ENCODE measurements at places on chromosomes 12 and 14.

DNA sequence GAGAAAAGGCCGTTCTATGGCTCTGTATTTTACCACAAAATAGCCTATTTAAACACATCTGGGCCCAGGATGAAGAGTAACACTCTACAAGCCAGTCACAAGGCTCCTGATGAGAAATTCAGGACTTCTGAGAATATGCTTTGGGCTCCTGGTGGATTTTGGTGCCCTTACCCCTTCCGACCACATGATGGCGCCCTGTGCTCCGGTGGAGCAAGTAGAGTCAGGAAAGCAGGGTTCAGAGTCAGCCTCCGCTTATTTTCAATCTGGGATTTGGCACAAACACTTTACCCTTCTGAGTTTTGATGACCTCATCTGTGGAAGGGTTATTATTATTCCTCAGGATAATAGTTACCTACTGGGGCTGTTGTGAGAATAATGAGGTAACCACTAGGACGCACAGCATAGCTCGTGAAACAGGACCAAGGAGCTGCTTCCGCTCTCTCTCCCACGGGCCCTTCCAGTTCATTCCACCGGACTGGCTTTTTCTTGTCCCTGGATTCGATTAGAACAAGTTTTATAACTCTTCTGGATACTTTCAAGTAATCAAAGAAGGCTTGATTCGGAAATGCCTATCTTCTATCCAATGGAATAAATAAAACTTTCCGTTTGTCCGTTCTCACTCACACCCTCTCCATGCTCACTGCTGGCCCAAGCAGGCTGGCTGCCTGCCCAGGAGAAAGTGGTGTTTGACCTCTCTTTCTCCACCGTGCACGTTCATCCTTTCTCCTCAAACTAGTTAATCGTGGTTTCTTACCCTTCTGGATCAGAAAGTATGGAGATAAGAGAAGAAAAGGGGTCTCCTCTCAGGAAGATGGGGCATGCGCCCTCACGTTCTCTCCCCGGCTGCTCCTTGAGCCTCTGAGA, 104.6 kb downstream of the GALC start:
- DNase-seq: no peak

DNA sequence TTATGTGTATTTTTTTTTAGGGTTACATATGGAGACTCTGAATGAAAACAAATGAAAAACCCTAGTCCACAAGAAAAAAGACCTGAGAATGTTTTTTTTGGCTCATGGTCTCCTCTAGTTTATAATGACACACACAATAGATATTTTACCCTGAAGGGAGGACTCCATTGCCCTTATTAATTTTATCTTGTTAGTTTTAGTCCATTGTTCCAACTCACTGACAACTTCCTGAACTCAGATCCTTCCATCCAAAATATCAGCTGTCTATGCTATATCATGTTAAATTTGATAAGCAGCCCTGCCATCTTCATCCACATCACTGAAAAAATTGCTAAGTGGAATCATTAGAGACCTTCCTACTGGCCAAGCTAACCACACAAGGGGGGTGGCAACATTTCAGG, 232.1 kb downstream of the MON2 start:
- no peak for DNase-seq

GRCh38 chr12:3132636-3133404, 55.6 kb downstream of the TSPAN9 start:
- no peak for DNase-seq

DNA sequence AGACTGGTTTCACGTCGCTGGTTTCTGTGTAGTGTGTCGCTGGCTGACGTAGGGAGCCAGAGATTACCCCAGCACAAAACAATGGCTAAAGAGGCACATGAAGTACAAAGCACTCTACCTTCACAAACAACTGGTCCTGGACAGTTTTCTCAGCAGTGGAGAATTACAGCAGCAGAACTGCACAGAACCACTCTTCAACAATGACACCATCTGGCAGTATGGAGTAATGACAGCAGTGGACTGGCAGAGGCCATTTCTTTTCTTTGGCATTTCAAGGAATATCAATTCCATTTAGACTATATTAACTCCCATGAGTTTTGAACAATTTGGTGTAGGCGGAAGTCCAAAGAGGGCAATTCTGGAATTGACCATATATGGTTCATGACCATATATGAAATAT, 1074.1 kb downstream of the AACS start:
- DNase-seq: no peak

- no peak for DNase-seq
Observed at GRCh38 chr12:113766879-113767878, 198.9 kb downstream of the RBM19 start.

- DNase-seq: no peak
Observed at GRCh38 chr12:79019672-79020071, 155.1 kb downstream of the SYT1 start.

Measured in stimulated activated CD4-positive, alpha-beta T cell treated with anti-CD3 and anti-CD28 coated beads, Interleukin-2, amount 100 ng/mL, for 24 hours (primary cell).